Hindlimb muscle (tissue), 1 donor: ENCODE measurements at places on chromosomes 2 and 18. TPM values are rescaled to one million over a fixed set of nuclear protein-coding genes. Genes with fewer than 3 reads are reported as not detected.

Gene AGXT
- polyA plus RNA-seq, result not detected

Gene AKAIN1
- polyA plus RNA-seq, result not detected

Gene GPR45
- polyA plus RNA-seq, result not detected

Gene TRABD2A
- polyA plus RNA-seq, result 0.52 TPM

Gene ITGB6
- polyA plus RNA-seq, result 52.2 TPM

Gene DPP4
- 4.3 TPM for polyA plus RNA-seq

Gene FOXI3
- 0.09 TPM for polyA plus RNA-seq

Gene CACNB4
- polyA plus RNA-seq, result 6.4 TPM

Gene IL1RL2
- 0.34 TPM for polyA plus RNA-seq

Gene MAP3K20
- polyA plus RNA-seq, result 79.1 TPM

Gene CYP27A1
- polyA plus RNA-seq, result 25.4 TPM
